ENCODE measurements at places on chromosomes 5 and 9.

DNA sequence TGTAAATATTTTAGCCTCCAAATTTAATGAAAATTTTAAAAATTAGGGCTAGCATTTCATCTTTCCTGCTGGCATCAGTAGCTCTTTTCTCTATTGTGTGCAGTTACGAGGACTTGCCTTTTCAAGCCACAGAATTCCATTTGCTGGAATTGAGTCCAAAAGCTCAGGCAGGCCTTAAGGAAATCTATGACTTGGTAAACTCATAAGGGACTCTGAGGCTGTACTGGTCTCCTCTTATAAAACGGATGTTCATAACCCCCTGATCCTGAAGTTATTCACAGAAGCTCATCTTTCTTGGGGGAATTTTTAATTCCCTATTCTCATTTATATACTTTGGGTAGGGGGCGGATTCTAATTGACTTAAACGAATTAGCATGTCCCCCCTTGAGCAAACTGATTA lies 23.4 kb downstream of the ANKRA2 start:
- no peak for DNase-seq

DNA sequence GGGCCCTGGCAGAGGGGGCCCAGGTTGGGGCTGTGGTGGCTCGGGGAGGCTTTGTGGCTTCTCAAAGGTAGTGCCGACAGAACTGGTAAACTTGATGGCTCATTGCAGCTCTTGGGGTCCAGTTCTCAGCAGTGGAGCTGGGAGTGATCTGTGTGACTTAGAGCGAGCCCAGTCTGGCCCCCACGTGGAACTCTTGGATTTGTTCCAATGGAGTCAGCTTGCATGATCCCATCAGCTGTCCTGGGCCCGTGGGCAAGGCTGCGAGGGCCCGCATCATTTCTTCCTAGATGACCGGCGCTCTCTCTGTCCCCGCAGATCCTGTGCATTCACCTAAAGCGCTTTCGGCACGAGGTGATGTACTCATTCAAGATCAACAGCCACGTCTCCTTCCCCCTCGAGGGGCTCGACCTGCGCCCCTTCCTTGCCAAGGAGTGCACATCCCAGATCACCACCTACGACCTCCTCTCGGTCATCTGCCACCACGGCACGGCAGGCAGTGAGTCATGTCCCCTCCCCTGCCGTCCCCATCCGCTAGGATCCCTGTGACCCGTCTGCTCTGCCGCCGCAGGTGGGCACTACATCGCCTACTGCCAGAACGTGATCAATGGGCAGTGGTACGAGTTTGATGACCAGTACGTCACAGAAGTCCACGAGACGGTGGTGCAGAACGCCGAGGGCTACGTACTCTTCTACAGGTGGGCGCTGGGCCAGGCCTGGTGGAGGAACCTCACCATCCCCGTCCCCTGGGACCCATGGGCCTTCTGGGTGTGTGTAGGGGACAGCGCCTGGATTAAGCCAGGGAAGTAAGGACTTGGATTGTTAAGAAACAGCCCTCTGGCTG lies 39.2 kb downstream of the USP20 start:
- no peak for DNase-seq

- no peak for DNase-seq
Observed at GRCh38 chr5:68707575-68707974, 386.2 kb upstream of the SLC30A5 start.

DNA sequence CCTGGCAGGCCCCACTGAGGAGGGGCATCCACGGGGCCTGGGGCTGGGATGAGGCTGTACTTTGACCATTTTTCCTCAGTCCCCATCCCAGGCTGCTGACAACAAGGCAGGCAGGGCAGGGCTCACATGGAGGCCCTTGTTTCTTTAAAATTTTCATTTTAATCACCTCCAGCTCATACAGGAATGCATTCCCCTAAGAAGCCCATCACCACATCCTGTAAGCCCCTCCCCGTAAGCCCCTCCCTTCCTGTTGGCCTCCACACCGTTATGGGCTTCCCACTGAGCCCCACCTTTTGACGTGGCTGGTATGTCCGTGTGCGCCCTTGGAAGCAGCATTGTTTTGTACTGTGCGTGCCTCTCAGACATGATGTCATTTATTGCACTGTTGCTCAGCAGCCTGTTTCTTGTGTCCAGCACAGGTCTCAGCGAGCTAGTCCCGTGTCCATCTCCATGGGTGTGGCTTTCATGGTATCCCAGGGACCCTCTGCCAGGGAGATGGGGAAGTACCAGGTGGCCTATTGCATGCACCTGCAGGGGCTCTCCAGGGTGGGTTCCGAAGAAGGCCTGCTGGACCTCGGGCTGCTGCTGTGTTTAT lies 22.4 kb downstream of the PHF2 start:
- DNase-seq: no peak

- no peak for DNase-seq
Observed at GRCh38 chr5:52674815-52675545, 112.7 kb upstream of the ITGA1 start.

DNA sequence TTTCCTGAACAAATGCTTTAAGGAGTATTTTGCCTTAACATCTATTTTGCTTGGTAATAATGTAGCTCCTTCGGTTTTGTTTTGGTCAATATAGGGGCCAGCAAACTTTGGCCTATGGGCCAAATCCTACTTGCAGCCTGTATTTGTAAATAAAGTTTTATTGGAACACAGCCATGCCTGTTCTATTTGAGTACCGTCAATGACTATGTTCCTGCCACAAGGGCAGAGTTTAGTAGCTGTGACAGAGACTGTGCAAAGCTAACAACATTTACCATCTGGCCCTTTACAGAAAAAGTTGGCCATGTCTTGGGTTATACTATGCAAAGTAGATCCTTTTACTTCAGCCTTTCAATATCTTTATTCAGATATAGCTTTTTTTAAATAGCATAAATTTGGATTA lies 113.4 kb downstream of the NR3C1 start:
- DNase-seq: no peak

DNA sequence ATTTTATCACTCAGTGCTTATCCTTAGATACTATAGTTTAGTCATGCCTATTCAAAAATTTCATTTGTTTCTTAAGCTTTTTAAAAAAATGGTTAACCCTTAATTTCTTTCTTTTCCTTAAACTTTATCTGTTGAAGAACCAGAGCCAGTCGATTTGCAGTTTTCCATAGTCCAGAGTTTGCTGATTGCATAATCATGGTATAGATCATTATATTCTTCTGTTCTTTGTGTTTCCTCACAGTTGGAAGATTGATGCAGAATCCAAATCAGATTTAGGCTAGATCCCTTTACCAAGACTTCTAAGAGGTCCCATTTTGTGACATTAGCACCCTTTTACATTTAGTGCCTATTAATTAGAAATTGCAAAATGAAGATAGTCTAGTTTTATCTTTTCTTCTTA lies 18.0 kb downstream of the TMEM38B start:
- no peak for DNase-seq

- DNase-seq: no peak
Observed at GRCh38 chr5:143896966-143897365, 85.0 kb downstream of the HMHB1 start.
